ENCODE measurements at places on chromosomes 12 and 14.

DNA sequence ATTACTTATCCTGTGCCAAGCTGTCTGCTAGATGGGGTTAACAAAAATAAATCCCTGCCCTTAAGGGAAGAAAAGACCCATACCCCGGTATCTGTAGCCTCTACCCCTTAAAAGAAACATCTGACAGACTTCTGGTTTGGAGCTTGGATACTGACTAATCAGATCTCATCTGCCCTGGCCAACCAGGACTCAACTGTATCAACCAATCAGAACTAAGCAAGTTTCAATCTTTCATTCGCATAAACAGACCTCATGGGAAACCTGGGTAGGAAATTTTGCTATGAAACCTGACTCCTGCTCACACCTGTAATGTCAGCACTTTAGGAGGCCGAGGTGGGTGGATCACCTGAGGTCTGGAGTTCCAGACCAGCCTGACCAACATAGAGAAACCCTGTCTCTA, 26.4 kb upstream of the PRMT8 start:
- H3K4me3 ChIP-seq = no peak overlapping the region
- no peak for DNase-seq
- no peak overlapping the region for H3K27ac ChIP-seq
- no peaks in the 10 kb centered on the region for H3K4me1 ChIP-seq
- H3K36me3 ChIP-seq = no peaks in the 10 kb centered on the region

DNA sequence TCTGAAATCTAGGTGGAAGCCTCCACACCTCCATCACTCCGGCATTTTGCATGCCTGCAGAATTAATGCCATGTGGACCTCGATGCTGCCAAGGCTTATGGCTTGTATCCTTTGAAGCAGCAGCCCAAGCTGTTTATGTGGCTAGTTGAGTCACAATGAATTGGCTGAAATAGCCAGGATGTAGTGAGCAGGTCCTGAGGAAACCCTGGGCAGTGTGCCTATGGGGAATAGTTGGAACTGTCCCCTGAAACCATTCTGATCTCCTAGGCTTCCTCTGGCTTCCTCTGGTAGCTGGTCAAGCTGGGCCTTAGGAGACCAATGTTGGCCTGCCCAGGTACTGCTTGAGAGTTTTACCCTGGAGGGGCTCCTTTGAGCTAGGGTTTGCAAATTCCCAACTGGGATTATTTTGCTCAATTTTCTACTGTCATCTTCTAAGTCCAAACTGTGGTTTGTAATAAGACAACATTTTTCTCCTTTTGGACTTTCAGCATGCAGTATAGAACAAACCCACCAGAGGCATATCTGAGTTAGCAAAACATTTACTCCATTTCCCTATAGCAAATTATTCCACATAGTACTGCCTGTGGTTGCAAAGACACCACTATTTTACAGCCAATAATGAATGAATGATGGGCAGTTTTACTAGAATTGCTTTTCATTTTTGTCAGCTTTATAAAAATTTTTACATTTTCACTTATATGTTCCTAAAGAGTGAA, 85.1 kb upstream of the AMIGO2 start:
- H3K36me3 ChIP-seq = no peaks in the 10 kb centered on the region
- no peak overlapping the region for H3K4me3 ChIP-seq
- no peaks in the 10 kb centered on the region for H3K27me3 ChIP-seq
- no peak for DNase-seq
- H3K4me1 ChIP-seq = no peaks in the 10 kb centered on the region

GRCh38 chr14:30193845-30194501, 266.3 kb upstream of the PRKD1 start:
- H3K27ac ChIP-seq = peak overlapping the region; percentile 70
- H3K36me3 ChIP-seq = no peaks in the 10 kb centered on the region
- no peaks in the 10 kb centered on the region for H3K27me3 ChIP-seq
- no peak for DNase-seq

DNA sequence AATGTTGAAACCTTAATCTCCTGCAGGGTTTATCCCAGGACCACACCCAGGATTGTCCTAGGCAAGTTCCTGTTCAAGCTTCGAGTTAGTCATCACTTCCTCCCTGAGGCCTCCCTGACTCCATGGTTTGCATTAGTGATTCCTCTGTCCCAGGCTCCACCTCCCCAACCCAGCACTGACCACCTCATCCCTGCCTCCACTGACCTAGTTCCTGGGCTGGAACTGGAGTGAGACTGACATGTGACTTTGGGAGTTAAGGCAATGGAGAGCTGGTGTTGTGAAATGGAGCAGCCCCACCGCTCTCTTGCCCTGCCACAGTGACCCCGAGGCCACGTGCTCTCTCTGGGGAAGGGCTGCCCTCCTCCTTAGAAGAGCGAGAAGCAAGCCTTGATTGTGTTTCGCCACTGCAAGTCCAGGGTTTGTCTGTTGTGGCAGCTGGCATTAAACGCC, 15.8 kb upstream of the DTX1 start:
- H3K4me1 ChIP-seq = peaks cover 10% of the 10 kb centered on the region
- peak; percentile 86 for DNase-seq
- no peaks in the 10 kb centered on the region for H3K36me3 ChIP-seq
- no peak overlapping the region for H3K4me3 ChIP-seq
- H3K27ac ChIP-seq = peak overlapping the region; percentile 29

DNA sequence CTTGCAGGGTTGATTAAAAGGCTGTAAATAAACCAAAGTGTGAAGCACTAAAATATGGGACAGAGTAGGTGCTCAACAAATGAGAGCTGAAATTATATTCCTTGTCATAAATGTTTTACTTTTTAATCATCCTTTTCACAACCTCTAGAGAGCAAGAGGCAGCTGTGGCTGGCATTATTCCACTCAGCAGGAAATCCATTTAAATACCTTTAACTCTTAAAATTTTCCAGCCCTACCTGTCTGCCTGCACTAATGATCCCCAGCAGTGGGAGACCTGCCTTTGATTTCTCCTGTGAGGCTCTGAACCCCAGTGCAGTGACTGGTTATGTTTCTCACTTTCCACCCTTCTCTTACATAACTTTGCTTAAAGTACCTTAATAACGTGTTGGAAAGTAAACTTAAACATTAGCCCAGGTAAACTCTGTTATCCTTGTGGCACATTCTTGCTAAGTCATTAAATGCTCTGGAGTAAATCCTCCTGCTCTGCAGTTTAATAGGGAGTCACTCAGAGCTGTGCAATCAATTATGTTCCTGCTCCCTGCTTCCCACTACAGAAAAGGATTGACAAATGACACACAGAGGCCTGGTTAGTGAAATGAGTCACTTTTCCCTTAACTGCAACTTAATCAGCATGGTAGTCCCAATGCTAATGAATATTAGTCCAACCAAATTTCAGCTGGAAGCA, 755.7 kb upstream of the USP15 start:
- no peaks in the 10 kb centered on the region for H3K4me1 ChIP-seq
- no peak overlapping the region for H3K27ac ChIP-seq
- no peaks in the 10 kb centered on the region for H3K27me3 ChIP-seq
- DNase-seq = no peak
- no peaks in the 10 kb centered on the region for H3K36me3 ChIP-seq

- H3K36me3 ChIP-seq = no peaks in the 10 kb centered on the region
- H3K4me1 ChIP-seq = no peaks in the 10 kb centered on the region
- H3K4me3 ChIP-seq = no peak overlapping the region
- DNase-seq = no peak
- H3K27me3 ChIP-seq = no peaks in the 10 kb centered on the region
- no peak overlapping the region for H3K27ac ChIP-seq
Measured at GRCh38 chr14:60241091-60241490, 7.9 kb upstream of the PPM1A start.

- no peaks in the 10 kb centered on the region for H3K27me3 ChIP-seq
- no peak overlapping the region for H3K4me3 ChIP-seq
- H3K27ac ChIP-seq = no peak overlapping the region
- no peak for DNase-seq
- no peaks in the 10 kb centered on the region for H3K36me3 ChIP-seq
- peaks cover 2% of the 10 kb centered on the region for H3K4me1 ChIP-seq
Measured at GRCh38 chr12:16881986-16882570, 276.1 kb upstream of the LMO3 start.

DNA sequence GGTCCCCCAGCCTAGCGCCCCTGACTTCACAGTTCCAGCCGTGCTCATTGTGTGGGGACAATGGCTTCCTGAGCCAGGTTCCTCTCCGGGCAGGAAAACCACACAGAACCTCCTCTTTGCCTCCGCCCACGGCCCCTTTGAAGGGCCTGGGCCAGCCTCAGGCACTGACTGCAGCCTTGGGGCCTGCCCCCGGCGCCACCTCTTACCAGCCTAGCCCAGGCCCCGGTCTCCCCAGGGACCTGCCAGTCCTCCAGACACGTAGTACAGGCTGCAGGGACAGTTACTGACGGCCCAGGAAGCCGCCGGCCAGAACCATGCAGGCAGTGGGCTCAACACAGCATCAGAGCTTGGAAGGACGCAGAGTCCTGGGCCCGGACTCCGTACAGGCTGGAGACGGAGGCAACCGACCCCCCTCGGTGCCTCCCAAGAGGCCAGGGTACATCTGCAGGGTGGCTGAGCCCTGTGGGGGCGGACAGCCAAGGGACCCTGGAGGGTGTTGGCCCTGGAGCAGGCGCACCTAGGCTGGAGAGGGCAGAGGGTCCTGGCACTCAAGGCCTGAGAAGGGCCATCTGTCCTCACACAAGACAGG, 20.9 kb upstream of the NUDT14 start:
- no peaks in the 10 kb centered on the region for H3K36me3 ChIP-seq
- no peak for DNase-seq
- H3K4me1 ChIP-seq = peaks cover 55% of the 10 kb centered on the region
- peaks cover 26% of the 10 kb centered on the region for H3K27me3 ChIP-seq
- H3K4me3 ChIP-seq = no peak overlapping the region
- no peak overlapping the region for H3K27ac ChIP-seq

- no peaks in the 10 kb centered on the region for H3K4me1 ChIP-seq
- H3K4me3 ChIP-seq = no peak overlapping the region
- peaks cover 15% of the 10 kb centered on the region for H3K36me3 ChIP-seq
Measured at GRCh38 chr12:31702047-31702446, 26.8 kb downstream of the AMN1 start.

DNA sequence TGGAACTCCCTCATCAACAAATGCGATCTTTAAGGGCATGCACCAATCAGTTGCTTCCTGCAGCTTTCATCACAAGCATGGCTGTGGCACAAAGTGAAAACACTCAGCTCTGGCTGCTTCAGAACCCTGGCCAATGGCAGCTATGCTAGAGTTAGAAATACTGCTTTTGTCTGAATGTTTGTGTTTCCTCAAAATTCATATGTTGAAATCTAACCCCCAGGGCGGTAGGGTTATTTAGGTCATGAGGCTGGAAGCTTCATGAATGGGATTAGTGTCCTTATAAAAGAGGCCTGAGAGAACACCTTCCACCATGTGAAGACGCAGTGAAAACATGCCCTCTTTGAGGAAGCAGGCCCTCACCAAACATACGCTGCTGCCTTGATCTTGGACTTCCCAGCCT, 453.9 kb downstream of the SNAPC1 start:
- DNase-seq = no peak
- H3K4me3 ChIP-seq = no peak overlapping the region
- H3K27ac ChIP-seq = no peak overlapping the region
- no peaks in the 10 kb centered on the region for H3K36me3 ChIP-seq
- no peaks in the 10 kb centered on the region for H3K27me3 ChIP-seq

DNA sequence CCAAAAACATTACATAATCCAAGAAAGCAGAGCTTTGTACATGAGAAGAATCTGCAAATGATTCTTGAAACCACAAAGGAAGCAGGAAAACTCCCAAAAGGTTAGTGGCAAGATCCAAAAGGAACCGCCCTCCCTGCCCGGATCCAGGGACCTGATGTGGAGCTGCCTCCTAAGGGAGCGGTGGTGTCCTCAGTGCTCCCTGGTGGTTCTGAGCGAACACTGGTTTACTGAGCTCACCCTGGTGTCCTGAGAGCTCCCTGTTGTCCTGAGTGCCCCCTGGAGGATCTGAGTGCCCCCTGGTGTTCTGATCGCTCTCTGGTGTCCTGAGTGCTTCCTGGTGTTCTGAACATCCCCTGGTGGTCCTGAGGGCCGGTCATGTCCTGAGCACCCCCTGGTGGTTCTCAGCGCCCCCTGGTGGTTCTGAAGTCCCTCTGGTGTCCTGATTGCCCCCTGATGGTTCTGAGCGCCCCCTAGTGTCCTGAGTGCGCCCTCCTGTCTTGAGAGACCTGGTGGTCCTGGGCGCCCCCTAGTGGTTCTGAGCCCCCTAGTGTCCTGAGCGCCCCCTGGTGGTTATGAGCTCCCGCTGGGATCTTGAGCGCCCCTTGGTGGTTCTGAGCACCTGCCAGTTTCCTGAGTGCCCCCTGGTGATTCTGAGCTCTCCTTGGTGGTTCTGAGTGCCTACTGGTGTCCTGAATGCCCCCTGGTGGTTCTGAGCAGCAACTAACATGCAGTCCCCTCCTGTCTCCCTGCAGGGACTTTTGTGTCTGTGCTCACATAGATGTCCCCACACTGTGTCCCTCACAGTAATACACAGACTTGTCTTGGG, 891.1 kb downstream of the TMEM121 start:
- no peaks in the 10 kb centered on the region for H3K4me1 ChIP-seq
- H3K27ac ChIP-seq = no peak overlapping the region
- no peak for DNase-seq
- no peak overlapping the region for H3K4me3 ChIP-seq

GRCh38 chr14:80781972-80782367, 159.6 kb downstream of the CEP128 start:
- no peaks in the 10 kb centered on the region for H3K36me3 ChIP-seq
- H3K27me3 ChIP-seq = no peaks in the 10 kb centered on the region
- H3K4me1 ChIP-seq = no peaks in the 10 kb centered on the region
- H3K27ac ChIP-seq = no peak overlapping the region
- no peak for DNase-seq

GRCh38 chr12:11535127-11535526, 114.3 kb upstream of the ETV6 start:
- H3K27ac ChIP-seq = no peak overlapping the region
- DNase-seq = no peak
- no peaks in the 10 kb centered on the region for H3K4me1 ChIP-seq
- no peaks in the 10 kb centered on the region for H3K27me3 ChIP-seq

DNA sequence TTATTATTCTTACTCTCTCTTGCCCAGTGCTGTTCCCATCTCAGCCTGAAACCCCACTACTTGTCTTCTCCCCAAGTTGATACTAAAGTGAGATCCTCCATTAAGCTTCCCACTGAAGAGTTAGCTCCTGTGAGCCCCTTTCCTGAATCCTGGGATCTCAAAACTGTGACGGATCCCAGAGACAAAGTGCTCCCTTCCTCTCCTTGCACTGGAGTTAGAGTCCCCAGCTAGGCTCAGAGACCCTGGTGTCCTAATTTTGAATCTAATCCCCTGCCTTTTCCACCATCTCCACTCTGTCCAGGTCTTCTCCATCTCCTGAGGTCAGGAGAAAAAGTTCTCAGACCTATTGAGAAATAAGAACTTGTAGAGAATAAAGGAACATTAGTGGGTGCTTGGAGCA, 17.6 kb upstream of the TBX3 start:
- peaks cover 67% of the 10 kb centered on the region for H3K27me3 ChIP-seq
- DNase-seq = no peak
- no peak overlapping the region for H3K27ac ChIP-seq

DNA sequence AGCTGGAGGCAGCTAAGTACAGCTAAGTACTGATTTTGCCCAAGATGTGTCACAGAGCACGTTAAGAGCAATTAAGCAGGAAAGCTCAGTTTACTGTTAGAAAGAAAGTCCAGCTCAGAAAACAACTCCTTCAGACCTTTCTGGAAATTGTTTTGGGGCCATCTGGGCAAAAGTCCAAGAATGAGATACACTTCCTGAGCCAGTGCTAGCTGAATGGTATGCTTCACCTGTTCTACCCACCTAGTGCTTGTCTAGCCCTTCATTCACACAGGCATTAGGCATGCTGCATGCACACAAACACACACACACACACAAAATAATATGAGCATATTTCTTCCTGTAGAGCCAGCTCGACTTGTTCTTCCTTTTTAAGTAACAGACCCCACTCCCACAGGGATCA, 6.6 kb upstream of the IKZF4 start:
- H3K27ac ChIP-seq = no peak overlapping the region
- H3K36me3 ChIP-seq = peaks cover 5% of the 10 kb centered on the region
- no peaks in the 10 kb centered on the region for H3K4me1 ChIP-seq
- DNase-seq = no peak
